Progenitor cell of endocrine pancreas (in vitro differentiated cells): ENCODE measurements at places on chromosomes 12 and 14. TPM values are rescaled to one million over a fixed set of nuclear protein-coding genes. Genes with fewer than 3 reads are reported as not detected.

DNA sequence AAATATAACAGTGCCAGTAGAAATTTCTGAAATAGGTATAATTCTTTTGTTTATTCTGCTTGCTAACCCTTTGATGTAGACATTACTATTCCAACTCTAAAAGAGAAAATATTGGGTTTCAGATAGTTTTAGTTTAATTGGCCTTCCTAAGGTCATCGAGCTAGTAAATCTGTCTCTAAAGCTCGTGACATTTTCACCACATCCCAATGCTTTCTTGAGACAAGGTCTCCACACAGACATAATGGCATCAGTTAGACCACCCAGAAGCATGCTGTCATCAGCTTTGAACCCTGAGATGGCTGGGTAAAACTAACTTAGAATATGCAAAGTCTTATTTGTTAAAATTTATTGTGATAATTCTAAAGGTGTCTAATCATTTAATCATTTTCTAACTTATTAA, 52.0 kb downstream of the PIK3C2G start:
- no peak overlapping the region for H3K4me3 ChIP-seq
- H3K27me3 ChIP-seq = no peaks in the 10 kb centered on the region
- H3K36me3 ChIP-seq = peaks cover 7% of the 10 kb centered on the region
- DNase-seq = no peak

DNA sequence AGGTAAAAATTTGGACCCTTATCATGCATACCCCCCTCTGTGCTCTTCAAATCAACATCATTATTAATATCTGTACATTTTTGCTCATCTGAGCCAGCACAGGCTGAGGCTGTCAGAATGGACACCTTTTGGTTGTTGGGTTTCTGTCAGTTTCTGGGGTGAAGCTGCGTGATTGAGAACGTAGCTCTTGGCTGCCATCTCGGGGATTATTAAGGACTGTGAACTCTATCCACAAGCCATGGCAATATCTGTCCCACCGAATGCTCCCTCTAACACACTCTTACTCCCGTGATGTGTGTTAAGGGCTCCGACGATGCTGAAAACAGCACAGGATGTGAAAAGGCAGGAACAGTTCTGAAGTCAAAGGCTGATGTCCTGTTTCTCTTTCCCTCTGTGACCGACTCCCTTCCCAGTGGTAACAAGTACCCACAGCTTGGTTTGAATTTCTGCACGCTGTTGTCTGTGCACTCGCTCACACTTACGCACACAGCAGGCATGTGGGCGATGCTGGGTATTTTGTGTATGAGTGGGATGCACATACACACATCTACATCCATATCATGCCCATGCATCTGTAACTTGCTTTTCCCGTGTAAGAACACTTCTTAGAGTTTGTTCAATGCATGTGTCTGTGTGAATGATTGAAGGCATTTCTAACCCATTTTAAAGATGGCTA, 405.6 kb downstream of the TMEM121 start:
- H3K4me3 ChIP-seq = no peak overlapping the region
- no peaks in the 10 kb centered on the region for H3K36me3 ChIP-seq
- H3K27me3 ChIP-seq = no peaks in the 10 kb centered on the region
- H3K27ac ChIP-seq = no peak overlapping the region
- DNase-seq = no peak
- no peaks in the 10 kb centered on the region for H3K4me1 ChIP-seq

- no peak overlapping the region for H3K27ac ChIP-seq
- no peak for DNase-seq
- no peaks in the 10 kb centered on the region for H3K36me3 ChIP-seq
- peaks cover 59% of the 10 kb centered on the region for H3K27me3 ChIP-seq
- H3K4me3 ChIP-seq = no peak overlapping the region
- H3K4me1 ChIP-seq = peaks cover 2% of the 10 kb centered on the region
Observed at GRCh38 chr14:36579001-36579555, 3.3 kb downstream of the NKX2-8 start.

Gene GPD1
- 2.0 and 2.1 TPM in 2 replicates for total RNA-seq
